Spleen (tissue), 13 donors: ENCODE measurements at places on chromosomes 3 and 15. TPM values are rescaled to one million over a fixed set of nuclear protein-coding genes. Genes with fewer than 3 reads are reported as not detected.

Gene RBMS3
- 68.5 TPM for total RNA-seq

DNA sequence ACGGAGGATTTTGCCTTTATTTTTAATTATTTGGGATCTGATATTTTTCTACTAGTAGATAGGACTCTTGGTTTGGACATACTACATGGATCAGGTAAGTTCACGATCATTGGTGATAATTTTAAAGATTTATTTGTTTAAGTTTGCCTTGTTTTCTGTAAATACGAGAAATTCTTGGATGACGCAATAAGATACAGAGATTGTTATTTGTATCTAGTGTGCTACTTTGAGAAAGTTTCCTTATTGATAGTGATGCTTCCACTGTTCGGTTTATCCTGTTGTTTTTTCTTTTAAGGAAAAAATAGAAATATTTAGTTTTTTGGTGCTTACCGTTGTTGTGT lies 577 bp downstream of the CHD2 start:
- H3K4me3 ChIP-seq = peak overlapping the region; percentile 80
- no peaks in the 10 kb centered on the region for H3K36me3 ChIP-seq
- no peaks in the 10 kb centered on the region for H3K27me3 ChIP-seq
- no peak for DNase-seq

- no peaks in the 10 kb centered on the region for H3K27me3 ChIP-seq
- no peaks in the 10 kb centered on the region for H3K4me1 ChIP-seq
- no peaks in the 10 kb centered on the region for H3K36me3 ChIP-seq
- no peak overlapping the region for H3K4me3 ChIP-seq
- no peak for DNase-seq
These were observed 72.9 kb downstream of the TM4SF4 start for GRCh38 chr3:149547413-149547812.

- no peaks in the 10 kb centered on the region for H3K36me3 ChIP-seq
- DNase-seq = no peak
- no peaks in the 10 kb centered on the region for H3K4me1 ChIP-seq
- no peak overlapping the region for H3K4me3 ChIP-seq
- H3K27ac ChIP-seq = no peak overlapping the region
These were observed 195.1 kb upstream of the ICE2 start for GRCh38 chr15:60673918-60674558.

Gene P2RY1
- total RNA-seq = 9.6 TPM

DNA sequence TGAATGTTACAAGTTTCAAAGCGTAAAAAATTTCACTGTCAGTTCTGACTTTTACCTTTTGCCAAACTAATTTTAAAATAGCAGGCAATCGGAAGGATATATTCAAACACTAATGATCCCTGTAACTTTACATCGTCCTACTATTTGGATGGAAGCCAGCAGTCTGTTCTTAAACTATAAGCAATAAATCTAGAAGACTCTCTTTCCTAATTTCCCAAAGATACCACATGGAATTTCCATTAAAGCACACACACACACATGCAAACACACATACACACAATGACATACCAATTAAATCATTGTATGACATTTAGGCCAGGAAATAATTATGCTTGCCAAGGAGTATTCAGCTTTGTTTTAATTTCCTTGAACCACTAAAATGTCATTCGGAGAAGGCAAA lies 32.0 kb downstream of the IL17RD start:
- no peak for DNase-seq
- H3K27me3 ChIP-seq = no peaks in the 10 kb centered on the region
- no peak overlapping the region for H3K4me3 ChIP-seq
- H3K27ac ChIP-seq = no peak overlapping the region
- no peaks in the 10 kb centered on the region for H3K36me3 ChIP-seq
- H3K4me1 ChIP-seq = peaks cover 7% of the 10 kb centered on the region

- H3K4me1 ChIP-seq = peaks cover 10% of the 10 kb centered on the region
- H3K36me3 ChIP-seq = no peaks in the 10 kb centered on the region
- peak; percentile 91 for DNase-seq
- H3K27me3 ChIP-seq = no peaks in the 10 kb centered on the region
- peak overlapping the region; percentile 21 for H3K4me3 ChIP-seq
These were observed 7.4 kb upstream of the PSMD6 start for GRCh38 chr3:64030741-64031140.

- H3K4me3 ChIP-seq = no peak overlapping the region
- H3K4me1 ChIP-seq = no peaks in the 10 kb centered on the region
- no peak for DNase-seq
- H3K27me3 ChIP-seq = no peaks in the 10 kb centered on the region
These were observed 310.7 kb upstream of the ZNF717 start for GRCh38 chr3:76096036-76096435.

Gene DNAJC17
- 44.5 TPM for total RNA-seq

- DNase-seq = no peak
- no peaks in the 10 kb centered on the region for H3K27me3 ChIP-seq
- no peaks in the 10 kb centered on the region for H3K4me1 ChIP-seq
- no peak overlapping the region for H3K27ac ChIP-seq
- no peaks in the 10 kb centered on the region for H3K36me3 ChIP-seq
These were observed 98.8 kb upstream of the GAP43 start for GRCh38 chr3:115524549-115524948.

DNA sequence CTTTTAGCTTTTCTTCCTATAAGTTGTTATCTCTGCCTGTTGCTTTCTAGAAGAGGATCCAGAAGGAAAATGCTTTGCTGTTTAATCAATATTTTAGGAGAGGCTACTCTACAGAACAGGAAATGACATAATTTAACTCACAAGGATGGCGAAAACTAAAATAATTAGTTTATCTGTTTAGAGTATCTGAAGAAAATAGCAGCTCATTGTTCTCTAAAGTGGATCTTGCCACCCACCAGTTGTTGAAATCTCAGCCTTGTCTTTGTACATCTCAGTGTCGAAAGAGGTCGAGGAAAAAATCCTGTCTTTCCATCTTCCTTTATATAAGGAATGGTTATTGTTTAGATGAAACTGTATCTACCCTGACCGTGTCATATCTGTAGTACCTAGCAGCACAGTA lies 126.6 kb downstream of the ZNF609 start:
- H3K36me3 ChIP-seq = no peaks in the 10 kb centered on the region
- H3K27ac ChIP-seq = no peak overlapping the region
- no peaks in the 10 kb centered on the region for H3K27me3 ChIP-seq
- no peak for DNase-seq

DNA sequence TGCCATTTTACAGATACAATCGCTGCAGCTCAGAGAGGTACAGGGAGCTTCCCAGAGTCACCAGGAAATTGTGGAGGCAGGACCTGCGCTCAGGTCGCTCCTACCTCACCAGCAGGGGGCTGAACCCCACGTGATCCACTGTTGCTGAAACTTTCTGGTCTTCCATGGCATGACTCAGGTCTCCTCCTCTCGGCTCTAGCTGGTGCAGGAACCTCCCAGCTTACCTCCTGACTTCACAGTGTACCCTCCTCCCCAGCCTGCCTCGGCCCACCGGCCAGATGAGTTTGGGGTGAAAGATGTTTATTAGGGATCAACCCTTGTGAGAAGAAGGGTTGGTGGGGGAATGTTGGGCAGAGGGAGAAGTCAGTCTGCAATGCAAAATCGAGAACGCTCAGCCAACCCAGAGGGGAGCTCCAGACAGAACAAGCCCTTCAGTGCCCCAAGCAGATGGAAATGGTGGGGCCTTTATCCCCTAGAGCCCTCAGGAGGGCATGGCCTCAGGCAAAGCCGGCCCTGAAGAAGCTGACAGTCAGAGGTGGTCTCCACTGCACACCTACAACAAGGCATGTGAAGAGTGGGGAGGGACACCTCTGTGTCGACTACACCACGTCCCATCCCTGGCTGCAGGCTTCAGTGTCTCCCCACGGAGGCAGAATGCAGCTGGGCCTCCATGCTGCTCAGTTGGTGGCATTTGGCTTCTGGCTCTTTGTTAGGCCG lies 118.6 kb upstream of the PRR20G start:
- peak; percentile 17 for DNase-seq
- H3K4me1 ChIP-seq = no peaks in the 10 kb centered on the region
- H3K36me3 ChIP-seq = no peaks in the 10 kb centered on the region
- no peak overlapping the region for H3K27ac ChIP-seq
- no peak overlapping the region for H3K4me3 ChIP-seq

GRCh38 chr3:119240591-119241434 lies at the start of gene B4GALT4:
TSS of gene B4GALT4 (minus strand) at chr3:119240878. CDS start at chr3:119230099, 10,779 bp downstream.
- peaks cover 54% of the 10 kb centered on the region for H3K4me1 ChIP-seq
- peaks cover 6% of the 10 kb centered on the region for H3K36me3 ChIP-seq
- peak; percentile 97 for DNase-seq

Gene SH2D7
- not detected for total RNA-seq

DNA sequence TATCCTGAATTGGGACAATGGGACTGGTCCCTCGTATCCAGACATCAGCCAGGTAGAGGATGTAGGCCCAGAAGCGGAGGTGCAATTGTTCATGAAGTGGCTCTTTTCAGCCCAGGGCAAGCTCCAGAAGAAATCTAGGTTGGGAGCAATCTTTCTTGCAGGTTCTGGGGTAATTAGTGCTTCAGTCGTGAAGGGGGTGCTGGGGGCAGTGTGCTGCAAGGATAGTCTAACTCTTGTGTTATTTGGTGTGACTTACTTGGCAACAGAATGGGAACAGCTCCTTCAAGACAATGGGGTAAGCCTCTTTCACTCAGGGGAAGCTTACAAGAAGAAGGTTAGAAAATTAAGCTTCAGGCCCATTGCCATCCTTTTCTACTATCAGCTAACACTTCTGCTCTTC lies 273.0 kb downstream of the DIPK2A start:
- H3K4me1 ChIP-seq = no peaks in the 10 kb centered on the region
- no peak for DNase-seq
- no peaks in the 10 kb centered on the region for H3K27me3 ChIP-seq

- H3K36me3 ChIP-seq = no peaks in the 10 kb centered on the region
- H3K4me3 ChIP-seq = no peak overlapping the region
- no peak for DNase-seq
- no peaks in the 10 kb centered on the region for H3K27me3 ChIP-seq
These were observed 135.1 kb upstream of the HACD2 start for GRCh38 chr3:123719862-123720453.

Gene LIPC
- total RNA-seq = 1.0 TPM

GRCh38 chr3:69181592-69182211 lies 59.3 kb upstream of the LMOD3 start:
- peaks cover 83% of the 10 kb centered on the region for H3K36me3 ChIP-seq
- H3K27me3 ChIP-seq = no peaks in the 10 kb centered on the region
- H3K4me3 ChIP-seq = no peak overlapping the region
- no peak overlapping the region for H3K27ac ChIP-seq
- H3K4me1 ChIP-seq = no peaks in the 10 kb centered on the region

GRCh38 chr3:171383206-171384018 lies 76.8 kb downstream of the TNIK start:
- H3K27ac ChIP-seq = no peak overlapping the region
- no peaks in the 10 kb centered on the region for H3K36me3 ChIP-seq
- no peak for DNase-seq
- H3K4me3 ChIP-seq = no peak overlapping the region
- H3K4me1 ChIP-seq = no peaks in the 10 kb centered on the region

DNA sequence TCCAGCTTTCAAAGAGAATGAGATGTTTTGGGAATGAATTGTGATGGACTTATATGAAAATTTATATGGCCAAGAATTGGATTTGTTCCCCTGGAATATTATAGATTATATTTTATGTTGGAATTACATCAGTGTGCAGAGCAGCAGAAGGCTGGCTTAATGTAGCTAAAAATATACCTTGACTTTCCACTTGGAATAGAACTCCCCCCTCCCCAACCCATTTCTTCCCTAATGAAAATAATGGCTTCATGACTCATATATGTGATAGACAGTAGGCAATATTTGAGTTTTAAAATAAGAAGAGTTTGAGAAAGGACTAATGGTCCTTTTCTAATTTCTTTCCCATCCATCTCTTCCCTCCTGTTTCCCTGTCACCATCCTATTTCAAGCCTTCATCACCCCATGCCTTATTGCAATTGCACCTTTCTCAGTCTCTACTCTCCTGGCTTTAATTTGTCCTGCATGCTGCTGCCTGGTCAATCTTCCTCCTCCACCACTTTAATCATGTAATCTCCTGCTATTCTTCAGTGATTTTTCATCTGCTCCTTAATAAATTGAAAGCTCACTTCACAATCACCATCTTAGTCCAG lies 122.5 kb downstream of the MDFIC2 start:
- no peaks in the 10 kb centered on the region for H3K27me3 ChIP-seq
- H3K4me1 ChIP-seq = no peaks in the 10 kb centered on the region
- no peaks in the 10 kb centered on the region for H3K36me3 ChIP-seq

DNA sequence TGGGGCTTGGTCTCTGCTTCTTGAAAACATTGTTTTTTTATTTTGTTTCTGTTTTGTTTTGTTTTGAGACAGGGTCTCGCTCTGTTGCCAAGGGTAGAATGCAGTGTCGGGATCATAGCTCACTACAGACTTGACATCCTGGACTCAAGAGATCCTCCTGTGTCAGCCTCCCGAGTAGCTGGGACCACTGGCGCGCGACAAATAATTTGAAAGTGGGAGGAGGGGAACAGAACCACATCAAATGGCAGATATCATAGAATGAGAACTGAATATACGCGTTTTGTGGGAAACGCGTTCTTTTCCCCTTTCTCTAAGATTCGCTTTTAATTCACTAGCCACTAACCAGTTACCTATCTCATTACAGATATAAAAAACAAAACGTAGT lies 641 bp upstream of the VPS13C start:
- H3K27ac ChIP-seq = peak overlapping the region; percentile 98
- no peaks in the 10 kb centered on the region for H3K36me3 ChIP-seq
- DNase-seq = no peak
- H3K4me1 ChIP-seq = peaks cover 7% of the 10 kb centered on the region

GRCh38 chr15:39132070-39132469 lies 448.8 kb upstream of the THBS1 start:
- no peak for DNase-seq
- no peaks in the 10 kb centered on the region for H3K27me3 ChIP-seq
- H3K4me1 ChIP-seq = peaks cover 4% of the 10 kb centered on the region
- no peak overlapping the region for H3K27ac ChIP-seq
- H3K36me3 ChIP-seq = no peaks in the 10 kb centered on the region
- H3K4me3 ChIP-seq = no peak overlapping the region

GRCh38 chr3:14246414-14246813 lies 67.8 kb downstream of the LSM3 start:
- H3K27me3 ChIP-seq = no peaks in the 10 kb centered on the region
- H3K36me3 ChIP-seq = no peaks in the 10 kb centered on the region
- no peak overlapping the region for H3K4me3 ChIP-seq
- H3K27ac ChIP-seq = no peak overlapping the region

- H3K27ac ChIP-seq = no peak overlapping the region
- no peaks in the 10 kb centered on the region for H3K27me3 ChIP-seq
- no peaks in the 10 kb centered on the region for H3K36me3 ChIP-seq
- DNase-seq = no peak
- no peak overlapping the region for H3K4me3 ChIP-seq
These were observed 14.7 kb downstream of the USP50 start for GRCh38 chr15:50531766-50532165.
